Left hindlimb (tissue), 1 donor: ENCODE measurements at places on chromosomes 16 and 17.
A peak's percentile ranks its signal among the peaks of the same experiment; 100 is the strongest.

DNA sequence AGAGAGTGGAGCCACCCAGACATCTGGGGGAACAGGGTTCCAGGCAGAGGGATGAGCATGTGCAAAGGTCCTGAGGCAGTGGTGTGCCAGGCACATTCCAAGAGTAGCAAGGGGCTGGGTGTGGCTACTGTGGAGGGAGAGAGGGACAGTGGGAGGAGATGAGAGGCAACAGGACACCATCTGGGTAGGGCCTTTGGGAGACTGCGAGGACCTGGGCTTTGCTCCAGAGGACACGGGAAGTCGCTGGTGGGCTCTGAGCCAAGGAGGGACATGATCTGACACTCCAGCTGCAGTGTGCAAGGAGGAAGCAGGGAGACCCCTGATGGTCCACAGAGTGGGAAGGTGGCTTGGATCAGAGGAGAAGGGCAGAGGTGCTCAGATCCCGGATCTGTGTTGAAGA, 56.7 kb upstream of the MED9 start:
- DNase-seq = no peak

GRCh38 chr16:26396511-26397235, 670.1 kb upstream of the C16orf82 start:
- no peak for DNase-seq

DNA sequence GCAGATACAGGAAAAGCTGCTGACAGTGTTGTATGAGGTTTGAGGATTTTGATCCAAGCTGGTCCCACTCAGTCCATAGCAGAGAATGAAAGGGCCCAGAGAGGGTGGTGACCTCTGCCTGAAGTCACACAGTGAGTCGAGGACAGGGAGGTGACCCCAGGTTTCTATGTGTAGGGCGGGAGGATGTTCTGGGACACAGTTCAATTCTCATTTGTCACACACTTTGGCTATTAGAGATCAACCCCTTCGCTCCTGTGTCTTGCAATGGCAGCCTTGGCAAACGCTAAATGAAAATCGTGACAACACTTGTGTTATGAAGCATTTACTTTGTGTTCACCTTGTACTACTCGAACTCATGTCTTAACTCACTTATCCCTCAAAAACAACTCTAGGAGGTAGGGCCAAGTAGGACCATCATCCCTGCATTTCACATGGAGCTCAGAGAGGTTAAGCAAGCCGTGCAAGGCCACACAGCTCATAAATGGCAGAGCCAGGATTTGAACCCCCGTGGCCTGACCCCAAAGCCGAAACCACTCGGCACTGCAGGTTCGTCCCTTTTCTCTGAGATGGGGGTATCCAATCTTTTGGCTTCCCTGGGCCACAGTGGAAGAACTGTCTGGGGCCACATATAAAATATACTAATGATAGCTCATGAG, 10.2 kb downstream of the DEXI start:
- DNase-seq = peak; percentile 26

DNA sequence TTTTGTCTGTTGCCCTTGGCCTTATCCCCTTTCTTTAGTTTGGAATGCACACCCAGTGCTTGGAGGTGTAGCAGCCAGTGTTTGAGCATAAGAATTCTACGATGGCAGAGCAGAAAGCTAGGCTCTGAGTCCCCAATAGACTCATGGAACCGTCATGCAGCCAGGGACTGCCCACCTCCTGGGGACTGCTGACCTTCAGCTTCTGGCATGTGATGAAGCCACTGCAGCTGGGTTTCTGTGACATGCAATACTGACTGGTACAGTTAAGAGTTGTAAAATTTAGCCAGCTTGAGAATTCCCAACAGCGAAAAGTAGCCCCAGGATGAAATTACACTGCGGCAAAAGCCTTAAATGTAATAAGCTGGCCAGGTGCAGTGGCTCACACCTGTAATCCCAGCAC, 9.0 kb upstream of the MAP3K14 start:
- DNase-seq = no peak

DNA sequence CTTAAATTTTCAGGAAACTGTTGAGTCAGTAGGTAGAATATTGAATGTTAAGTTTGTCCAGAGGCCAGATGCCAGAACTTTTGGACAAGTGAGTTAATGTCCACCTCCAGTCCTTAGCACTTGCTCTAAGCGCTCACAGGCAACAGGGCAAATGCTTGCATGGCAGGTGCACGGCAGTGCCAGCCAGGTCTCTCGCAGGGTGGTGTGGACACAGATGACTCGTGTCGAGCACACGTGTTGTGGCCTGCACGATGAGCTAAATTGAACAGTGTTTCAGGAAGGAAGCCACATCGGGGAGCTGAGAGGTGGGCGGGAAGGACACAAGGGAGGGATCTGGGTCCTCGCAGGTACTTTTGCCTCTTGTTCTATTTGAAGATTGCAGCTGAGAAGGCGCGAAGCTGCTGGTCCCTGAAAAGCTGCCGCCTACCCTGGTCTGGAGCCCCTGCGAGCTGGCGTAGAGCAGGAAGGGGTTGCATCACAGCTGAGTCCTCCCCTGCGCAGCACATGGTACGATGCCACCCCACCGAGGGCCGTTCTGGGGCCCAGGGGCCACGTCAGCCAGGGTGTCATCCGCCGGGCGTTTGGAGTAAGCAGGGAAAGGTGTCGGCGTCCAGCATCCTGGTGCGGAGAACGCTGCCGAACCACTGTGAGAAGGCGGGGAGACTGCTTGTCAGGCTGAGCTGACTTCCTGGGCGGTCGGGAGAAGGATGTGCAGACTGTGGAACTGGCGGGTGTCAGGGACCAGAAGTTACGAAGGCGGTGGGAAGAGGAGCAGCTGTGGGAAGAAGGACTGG, 6.3 kb downstream of the RAB40C start:
- no peak for DNase-seq

DNA sequence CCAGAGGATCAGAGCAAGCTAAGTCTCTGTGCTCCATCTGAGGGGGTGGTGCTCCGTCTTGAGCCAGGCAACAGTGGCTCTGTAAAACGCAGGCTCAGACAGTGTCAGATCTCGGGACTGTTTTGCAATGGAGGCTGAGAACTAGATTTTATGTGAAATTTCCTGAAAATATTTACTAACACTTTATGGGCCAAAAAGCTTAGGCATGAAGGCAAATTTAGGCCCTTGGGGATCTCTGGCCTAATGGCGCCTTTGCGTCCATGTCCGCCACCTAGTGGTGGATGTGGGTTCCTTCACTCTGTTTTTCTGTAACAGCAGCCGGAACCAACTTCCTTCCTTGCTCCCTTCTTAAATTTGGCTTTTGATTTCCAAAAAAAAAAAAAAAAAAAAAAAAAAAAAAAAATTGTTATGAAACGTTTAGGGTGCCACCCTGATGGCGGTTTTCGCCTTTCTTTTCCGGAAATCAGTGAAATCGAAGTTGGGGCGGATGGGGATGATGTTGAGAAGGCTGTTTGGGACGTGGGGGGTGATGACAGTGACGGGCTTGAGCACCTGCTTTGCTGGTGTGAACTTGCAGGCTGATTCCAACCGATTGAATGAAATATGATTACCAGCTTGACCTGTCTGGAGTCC, 14.0 kb upstream of the ELAC2 start:
- no peak for DNase-seq

DNA sequence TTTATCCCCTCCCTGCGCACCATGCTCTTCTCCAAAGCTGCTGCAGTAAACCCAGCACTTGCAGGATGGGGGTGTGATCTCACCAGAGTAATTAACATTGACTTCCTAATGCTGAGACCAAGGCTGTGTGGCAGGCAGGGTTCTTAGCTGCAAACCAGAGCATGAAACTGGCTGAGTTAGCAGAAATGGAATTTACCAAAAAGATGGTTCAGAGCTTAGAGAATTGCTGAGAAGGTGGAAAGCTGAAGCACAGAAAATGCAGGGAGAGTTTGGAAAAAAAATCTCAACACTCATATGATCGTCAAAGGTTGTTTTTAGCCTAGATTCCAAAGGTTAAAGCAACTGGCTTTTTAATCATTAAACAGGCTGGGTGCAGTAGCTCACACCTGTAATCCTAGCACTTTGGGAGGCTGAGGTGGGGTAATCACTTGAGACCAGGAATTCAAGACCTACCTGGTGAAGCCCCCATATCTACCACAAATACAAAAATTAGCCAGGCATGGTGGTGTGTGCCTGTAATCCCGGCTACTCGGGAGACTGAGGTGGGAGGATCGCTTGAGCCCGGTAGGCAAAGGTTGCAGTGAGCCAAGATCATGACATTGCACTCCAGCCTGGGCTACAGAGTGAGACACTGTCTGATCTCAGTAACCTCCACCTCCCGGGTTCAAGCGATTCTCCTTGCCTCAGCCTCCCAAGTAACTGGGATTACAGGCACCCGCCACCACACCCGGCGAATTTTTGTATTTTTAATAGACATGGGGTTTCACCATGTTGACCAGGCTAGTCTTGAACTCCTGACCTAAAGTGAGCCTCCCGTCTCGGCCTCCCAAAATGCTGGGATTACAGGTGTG, 6.0 kb upstream of the TXNDC11 start:
- no peak for DNase-seq

- DNase-seq = peak; percentile 21
These were observed 10.8 kb downstream of the CDH5 start for GRCh38 chr16:66377324-66377723.

DNA sequence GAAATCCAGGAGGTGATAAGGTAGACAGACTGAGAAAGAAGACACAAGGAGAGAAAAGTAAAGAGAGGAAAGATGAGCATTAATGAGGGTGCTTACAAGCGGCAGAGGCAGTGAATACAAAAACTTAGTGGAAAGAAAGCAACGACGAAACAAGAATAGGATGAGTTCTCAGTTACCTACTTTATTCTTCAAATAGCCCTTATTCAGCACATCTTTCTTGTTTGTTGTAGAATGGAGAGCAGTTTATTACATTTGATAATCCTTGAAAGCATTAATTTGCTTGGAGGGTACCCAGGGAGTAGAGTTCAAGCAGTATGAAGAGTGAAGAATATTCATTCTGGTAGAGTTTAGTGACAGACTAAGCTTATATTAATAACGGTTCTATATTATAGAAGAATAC, 22.4 kb downstream of the PAFAH1B1 start:
- DNase-seq = no peak

- no peak for DNase-seq
These were observed 91.2 kb downstream of the ZNF778 start for GRCh38 chr16:89308391-89309333.

DNA sequence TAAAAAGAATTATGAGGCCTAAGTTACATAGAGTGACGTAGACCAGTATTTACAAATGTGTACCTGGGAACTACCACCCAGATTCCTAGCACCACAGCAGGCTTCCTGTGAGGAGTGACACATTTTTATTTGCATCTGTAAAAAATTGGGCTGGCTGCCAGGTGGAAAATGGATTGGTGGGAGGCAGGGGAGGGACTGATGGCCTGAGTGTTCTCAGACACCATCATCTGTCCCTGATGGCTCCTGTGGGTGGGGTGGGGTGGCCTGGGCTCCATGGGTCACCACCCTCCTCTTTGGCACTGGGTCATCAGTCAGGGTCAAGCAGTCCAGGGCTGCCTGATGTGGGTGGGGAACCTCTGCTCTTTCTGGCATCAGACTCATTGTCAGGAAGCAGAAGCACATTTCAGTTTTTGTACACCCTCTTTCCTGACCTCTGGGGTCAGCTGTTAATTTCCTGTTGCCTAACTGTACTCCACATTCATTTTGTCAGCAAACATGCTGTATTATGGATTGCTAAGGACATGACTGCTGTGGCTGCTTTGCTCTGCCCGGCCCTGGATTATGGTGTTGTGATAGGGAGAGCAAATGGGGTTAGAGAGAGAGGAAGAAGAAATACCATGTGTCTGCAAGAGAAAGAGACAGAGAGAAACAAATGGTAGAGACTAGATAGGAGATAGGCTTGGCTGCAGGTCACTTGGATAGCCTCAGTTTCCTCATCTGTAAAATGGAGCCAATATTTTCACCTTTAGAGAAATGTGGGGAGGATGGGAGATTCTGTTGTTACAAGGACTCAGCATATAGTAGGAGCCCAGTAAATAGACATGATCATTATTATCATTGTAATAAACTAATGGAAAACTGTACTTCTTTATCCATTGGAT, 11.6 kb upstream of the MFAP4 start:
- no peak for DNase-seq

GRCh38 chr16:87431926-87432325, 39.8 kb downstream of the MAP1LC3B start:
- DNase-seq = no peak

DNA sequence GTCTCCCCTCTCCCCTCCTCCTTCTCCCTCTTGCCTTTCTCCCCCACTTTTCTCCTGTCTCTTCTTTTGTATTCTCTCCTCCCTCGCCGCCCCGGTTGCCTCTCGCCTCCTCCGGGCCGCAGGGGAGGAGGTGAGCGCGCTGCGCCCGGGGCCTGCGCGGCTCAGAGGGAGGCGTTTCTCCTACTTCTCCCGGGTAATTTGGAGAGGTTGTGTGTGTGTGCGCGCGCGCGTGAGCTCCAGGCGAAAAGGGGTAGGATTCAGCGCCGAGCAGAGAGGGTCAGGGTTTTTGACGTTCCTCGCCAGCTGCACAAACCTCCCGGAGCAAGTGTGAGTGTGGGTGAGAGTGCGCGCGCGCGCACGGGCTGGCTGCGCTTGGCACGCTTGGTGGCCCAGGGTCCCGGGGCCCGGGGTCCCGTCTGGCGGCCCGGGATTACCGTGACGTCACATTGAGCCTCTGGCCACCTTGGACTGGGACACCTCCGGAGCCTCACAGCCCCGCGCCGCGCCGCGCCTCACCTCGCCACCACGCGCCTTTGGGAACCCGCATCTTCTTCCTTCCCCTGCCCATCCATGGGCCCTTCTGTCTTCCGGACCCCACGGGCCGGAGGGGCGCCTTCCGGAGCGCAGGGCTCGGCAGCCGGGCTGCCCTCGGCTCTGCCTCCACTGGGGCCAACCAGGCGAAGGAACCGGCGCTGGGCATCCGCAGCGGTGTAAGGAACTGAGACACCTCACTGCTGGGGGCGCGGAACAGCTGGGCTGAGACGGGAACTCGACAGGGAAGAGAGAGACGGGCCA, 479 bp downstream of the IRX6 start:
- no peak for DNase-seq

DNA sequence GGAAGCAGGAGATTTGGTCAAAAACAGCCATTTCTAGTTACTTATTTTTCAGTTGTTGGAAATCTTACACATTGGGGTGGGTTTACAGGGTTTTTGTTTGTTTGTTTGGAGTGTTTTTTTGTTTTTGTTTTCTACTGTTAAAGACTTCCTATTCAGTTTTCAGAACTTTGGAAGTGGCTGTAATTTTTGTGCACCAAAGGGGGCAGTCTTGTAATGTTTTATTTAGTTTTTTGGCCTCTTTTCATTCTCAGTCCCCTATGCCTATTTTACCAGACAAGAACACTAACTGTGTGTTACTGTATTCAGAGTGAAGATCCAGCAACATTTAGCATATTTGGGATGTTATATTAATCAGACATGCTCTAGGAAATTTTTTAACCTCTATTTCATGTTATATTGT, 20.6 kb downstream of the TPPP3 start:
- DNase-seq = no peak

- DNase-seq = no peak
These were observed 93.3 kb downstream of the MYO1D start for GRCh38 chr17:32783602-32784001.

GRCh38 chr17:18182110-18182977, 1.3 kb upstream of the ALKBH5 start:
- DNase-seq = peak; percentile 62
